Spinal cord (tissue), 10 donors: ENCODE measurements at places on chromosomes 12 and 14.

- no peak for DNase-seq
These were observed 131.3 kb downstream of the PHLDA1 start for GRCh38 chr12:75900226-75900625.

GRCh38 chr14:93051600-93052546 is 63.9 kb downstream of the ITPK1 start:
- DNase-seq: no peak

- no peak for DNase-seq
These were observed 41.7 kb downstream of the LARP4 start for GRCh38 chr12:50442178-50442908.

GRCh38 chr14:92575061-92575747 is 61.6 kb downstream of the RIN3 start:
- no peak for DNase-seq

GRCh38 chr14:75811872-75812499 is 150.9 kb downstream of the TTLL5 start:
- no peak for DNase-seq
